ENCODE measurements at places on chromosomes 13 and 19.
A peak's percentile ranks its signal among the peaks of the same experiment; 100 is the strongest.

DNA sequence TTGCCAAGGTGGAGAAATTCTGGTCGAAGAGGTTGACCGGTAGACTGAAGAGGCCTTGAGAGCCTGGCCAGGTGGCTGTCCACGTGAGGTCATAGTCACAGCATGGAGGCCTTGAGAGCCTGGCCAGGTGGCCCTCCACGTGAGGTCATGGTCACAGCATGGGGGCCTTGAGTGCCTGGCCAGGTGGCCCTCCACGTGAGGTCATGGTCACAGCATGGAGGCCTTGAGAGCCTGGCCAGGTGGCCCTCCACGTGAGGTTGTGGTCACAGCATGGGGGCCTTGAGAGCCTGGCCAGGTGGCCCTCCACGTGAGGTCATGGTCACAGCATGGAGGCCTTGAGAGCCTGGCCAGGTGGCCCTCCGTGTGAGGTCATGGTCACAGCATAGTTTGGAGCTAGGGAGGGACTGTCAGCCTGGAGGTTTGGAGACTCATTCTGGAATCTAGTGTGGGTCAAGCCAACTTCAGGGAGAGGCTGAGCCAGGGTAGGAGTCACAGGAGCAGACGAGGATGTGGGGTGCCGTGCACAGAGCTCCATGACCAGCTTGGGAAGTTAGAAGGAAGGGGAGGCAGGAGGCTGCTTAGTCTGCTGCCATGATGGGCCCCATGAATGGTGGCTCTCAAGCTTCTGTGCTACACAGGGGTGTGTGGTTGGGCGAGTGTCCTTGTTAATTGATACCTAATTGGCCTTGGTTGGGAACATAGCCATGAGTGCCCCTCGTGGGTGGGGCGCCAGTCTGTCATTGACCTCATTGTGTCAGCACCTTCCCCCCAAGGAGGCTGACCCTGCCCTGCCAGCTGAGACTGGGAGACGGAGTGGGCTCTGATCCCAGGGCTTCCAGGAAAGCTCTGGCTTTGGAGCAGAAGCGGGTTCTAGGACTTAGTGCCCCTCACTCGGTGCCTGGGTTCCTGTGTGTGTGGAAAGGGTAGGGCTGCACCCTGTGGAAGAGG, 4.0 kb downstream of the LENG9 start:
- DNase-seq: no peak

- no peak for DNase-seq
Observed at GRCh38 chr13:89686171-89686570, 1661.3 kb upstream of the MIR17HG start.

DNA sequence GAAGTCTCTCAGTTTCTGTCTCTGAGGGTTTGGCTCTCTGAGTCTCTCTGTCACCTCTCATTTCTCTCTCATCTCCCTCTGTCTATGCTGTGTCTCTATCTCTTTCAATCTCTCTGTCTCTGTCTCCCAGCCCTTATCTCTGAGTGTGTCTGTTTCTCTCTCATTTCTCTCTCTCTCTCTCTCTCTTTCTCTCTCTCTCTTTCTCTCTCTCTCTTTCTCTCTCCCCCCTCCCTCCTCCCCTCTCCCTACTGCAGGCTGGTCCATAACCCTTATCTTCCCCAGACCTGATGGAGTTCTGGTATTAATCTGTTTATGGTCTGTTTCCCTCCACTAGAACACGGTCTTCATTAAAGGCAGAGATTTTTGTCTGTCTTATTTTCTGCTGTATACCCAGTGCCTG, 1.3 kb upstream of the PVR start:
- DNase-seq: no peak

- DNase-seq: no peak
Observed at GRCh38 chr13:23870356-23871140, 18.7 kb downstream of the MIPEP start.

DNA sequence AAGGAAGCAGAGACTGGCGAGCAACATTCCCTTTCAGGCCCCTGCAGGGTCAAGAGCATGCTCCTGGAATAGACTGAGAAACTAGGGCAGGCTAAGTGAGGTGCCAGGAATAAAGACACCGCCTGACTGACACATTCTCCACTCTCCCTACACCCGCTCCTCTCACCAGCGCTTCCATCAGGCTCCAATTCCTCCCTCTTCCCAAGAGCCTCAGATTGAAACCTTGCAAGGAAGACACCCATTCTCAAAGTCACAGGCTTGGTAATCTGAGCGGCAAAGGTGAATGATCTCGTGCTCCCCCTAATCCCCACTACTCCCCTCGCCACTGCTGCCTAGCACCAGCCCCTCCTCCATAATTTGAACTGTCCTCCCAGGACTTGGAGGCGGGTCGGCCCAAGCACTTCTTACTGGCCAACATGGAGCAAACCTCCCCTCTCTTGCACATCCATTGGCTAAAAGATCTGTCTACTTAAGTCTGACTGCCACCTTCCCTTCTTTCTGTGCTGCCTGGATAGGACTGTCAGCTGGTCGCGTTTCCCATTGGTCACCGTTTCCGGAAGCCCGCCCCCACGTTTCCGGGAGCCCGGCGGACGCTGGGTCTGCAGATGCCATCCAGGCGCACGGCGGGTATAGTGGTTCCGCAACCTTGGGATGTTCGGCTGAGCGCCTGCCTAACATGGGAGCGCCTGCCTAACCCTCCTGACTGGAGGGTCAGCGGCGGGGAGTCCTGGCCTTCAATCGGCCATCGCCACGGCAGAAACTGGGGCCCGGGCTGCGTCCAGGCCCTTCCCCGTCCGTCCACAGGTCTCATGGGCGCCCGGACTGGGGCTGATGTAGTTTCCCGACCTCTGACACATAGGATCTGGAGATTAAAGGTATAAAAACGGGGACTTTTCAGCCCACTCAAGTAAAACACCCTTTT, 33.6 kb downstream of the ZNF383 start:
- peak; percentile 89 for DNase-seq

Data from AG09319 (cell line).